Hippocampal formation (tissue), 2 donors: ENCODE measurements at places on chromosomes 11 and 22.

GRCh38 chr11:132057266-132057665 lies 686.9 kb downstream of the NTM start:
- no peak for DNase-seq

GRCh38 chr11:76658231-76658630 lies 12.3 kb downstream of the LRRC32 start:
- DNase-seq, result no peak

DNA sequence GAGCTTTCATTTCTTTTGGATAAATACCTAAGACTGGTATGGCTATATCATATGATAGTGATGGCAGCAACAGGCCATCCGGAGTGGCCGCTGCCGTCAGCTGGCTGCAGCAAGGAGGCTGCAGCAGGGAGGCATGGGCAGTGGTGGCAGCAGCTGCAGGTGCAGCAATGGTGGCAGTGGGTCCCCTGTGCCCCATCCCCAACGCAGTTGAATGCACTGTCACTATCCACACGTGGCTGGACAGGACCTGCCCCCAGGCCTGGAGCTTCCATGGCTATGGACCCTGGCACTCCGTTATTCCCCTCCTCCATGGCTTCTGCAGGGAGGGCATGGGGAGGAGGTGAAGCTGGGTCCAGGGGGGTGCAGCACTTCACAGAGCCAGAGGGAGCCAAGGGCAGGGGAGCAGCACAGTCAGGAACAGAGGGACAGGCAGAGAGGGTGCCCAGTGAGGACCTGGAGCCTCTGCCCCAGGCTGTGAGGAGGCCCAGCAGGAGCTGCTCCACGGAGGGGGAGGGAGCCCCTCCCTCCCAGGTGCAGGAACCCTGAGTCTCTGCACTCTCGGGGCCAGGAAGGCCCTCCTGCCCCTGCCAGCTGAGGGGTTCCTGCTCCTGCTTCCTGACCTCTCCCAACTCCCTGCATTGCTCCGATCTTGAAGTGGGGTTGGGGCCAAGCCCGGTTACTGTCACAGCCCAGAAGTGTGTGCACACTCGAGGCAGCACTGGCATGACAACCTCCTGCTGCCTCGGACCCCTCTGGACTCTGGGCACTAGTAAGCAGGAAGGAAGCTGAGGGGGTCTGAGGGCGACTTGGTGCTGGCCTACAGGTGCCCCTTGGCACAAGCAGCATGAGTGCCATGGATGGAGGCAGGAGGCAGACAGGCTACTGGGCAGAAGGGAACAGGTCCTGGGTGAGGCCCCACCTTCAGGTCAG lies 466.3 kb downstream of the GUCY1A2 start:
- no peak for DNase-seq

DNA sequence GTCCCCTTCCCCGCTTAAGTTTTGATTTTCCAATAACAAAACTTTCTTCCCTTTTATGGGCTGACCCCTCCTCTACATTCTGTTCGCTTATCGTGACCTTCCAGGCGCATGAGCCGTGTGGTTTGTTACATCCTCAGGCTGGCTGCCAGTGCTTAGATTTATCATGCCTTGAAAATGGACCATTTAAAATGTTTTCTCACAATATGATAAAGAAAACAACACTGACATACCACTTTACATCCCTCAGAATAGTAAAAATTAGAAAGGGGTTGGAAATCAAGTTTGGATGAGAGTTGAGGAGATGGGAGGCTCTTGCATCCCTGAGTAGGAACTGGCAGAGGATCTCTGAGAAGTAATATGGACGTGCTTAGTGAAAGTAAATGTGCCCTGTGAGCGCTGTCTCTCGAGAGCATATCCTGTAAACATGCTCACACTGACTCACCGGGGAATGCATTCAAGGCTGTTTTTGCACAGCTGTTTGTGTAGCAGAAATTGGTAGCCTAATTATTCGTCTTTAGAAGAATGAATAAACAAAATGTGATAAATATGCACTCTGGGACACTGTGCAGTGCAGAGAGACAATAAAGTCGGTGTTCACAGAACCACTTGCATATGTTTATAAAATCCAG lies 17.1 kb upstream of the TOLLIP start:
- no peak for DNase-seq

- DNase-seq, result no peak
These were observed 20.0 kb downstream of the APLP2 start for GRCh38 chr11:130089674-130090073.

DNA sequence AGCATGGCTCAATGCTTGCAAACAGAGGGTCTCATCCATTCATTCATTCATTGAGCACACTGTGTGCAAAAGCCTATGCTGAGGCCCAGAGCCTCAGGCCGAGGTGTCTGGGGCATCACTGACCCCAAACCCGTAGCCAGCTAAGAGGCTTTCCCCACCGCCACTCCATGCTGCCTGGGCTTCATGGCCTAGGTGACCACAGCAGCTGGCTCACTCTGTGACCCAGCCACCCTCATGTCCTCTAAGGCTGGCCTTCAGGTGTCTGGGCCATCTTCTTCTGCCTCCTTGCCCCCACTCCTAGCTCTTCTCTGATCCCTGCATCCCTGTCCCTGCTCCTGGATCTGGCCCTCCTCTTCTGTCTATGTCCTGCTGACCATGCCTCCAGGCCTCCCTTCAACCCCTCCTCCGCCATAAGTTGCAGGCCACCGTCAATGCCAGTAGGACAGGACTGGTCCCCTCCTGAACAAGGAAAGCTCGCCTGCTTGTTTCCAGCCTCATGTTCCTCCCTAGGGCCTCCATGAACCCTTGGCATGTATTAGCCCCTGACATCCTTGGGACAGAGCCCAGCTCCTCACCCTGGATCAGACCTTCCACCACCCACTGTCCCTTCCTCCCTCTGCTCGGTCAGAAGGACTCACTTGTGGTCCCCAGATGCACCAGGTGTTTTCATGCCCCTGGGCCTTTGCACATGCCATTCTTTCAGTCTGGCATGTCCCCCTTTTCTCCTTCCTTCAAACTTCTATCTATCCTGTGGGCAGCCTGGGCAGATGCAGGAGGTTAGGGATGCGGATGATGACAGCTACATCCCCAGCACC lies 92.8 kb downstream of the MYEOV start:
- DNase-seq, result no peak

DNA sequence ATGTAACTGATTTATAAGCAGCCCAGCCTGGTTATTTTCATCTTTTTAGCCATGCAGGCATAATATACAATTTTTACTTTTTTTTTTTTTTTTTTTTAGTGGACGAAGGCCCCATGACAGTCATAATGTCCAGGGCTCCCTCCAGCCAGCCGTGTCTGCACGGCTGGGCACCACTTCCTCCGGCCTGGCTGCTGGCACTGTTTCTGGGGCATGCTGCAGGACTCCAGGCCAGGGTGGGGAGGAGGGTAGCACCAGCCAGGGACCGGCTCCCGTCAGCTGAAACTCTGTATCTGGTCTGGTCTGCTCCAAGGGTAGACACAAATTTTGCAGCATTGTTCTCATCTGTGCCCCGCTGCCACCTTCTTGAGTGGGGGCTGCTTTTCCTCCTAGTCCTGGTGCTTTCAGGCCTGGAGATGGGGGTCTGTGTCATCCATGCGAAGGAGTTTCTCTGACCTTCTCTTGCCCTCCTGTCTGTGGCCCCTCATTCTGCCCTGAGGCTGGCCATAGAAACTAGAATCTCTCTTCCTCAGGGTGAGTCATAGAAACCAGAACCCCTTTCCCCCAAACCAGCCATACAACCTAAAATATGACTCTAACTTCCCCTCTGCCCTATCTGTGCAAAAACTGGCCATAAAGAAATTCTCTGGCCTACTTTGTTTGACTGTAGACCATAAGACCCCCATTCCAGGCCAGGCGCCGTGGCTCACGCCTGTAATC lies 9.2 kb upstream of the RRP7A start:
- no peak for DNase-seq

- DNase-seq, result no peak
These were observed 7.4 kb downstream of the EHD1 start for GRCh38 chr11:64870893-64871466.

DNA sequence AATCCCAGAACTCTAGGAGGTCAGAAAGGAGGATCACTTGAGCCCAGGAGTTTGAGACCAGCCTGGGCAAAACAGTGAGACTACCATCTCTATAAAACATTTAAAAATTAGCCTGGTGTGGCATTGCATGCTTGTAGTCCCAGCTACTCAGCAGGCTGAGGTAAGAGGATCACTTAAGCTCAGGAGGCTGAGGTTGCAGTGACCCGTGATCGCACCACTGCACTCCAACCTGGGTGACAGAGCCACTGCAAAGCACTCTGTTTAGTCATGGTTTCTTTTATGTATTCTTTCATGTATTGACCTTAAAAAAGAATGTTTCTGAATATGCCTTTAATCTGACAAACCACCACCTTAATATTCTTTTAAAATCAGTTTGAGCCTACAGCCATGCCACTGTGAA lies 52.2 kb downstream of the BIRC2 start:
- DNase-seq, result no peak

DNA sequence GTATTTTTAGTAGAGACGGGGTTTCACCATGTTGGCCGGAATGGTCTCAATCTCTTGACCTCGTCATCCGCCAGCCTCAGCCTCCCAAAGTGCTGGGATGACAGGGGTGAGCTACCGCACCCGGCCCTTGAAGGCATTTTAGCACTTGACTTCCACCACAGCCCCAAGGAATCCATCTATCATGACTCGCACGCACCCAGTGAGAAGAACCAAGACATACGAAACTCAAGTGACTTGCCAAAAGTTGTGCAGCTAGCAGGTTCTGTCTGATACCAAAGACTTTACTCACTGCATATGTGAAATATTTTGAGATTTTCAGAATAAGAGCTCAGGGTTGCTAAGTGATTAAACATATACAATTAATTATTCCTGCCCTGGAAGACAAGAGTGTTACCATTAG lies 21.0 kb downstream of the FLI1 start:
- DNase-seq, result no peak

GRCh38 chr11:108670451-108670850 lies 5.6 kb downstream of the DDX10 start:
- no peak for DNase-seq

GRCh38 chr11:3000032-3000961 lies 8.2 kb upstream of the NAP1L4 start:
- DNase-seq, result peak; percentile 95

GRCh38 chr11:57668434-57668782 lies 494 bp downstream of the ZDHHC5 start:
- DNase-seq, result no peak

DNA sequence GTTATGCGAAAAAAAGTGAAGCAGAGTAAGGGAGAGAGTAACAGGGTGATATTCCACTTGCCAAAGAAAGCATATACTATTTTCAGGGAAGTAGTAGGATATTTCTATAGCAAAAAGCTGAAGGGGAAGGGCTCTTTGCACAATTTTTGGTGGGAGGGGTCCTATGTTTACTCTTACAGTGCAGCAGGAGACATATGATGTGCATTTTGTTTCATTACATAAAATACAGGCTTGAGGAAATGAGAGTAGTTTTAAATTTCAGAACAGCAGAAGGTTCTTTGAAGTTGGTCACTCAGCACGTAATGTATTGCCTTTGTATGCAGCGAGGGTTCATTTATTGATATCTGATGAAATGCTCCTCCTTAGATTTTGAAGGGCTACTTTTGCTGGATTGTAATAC lies 3.1 kb upstream of the PIK3IP1 start:
- no peak for DNase-seq

DNA sequence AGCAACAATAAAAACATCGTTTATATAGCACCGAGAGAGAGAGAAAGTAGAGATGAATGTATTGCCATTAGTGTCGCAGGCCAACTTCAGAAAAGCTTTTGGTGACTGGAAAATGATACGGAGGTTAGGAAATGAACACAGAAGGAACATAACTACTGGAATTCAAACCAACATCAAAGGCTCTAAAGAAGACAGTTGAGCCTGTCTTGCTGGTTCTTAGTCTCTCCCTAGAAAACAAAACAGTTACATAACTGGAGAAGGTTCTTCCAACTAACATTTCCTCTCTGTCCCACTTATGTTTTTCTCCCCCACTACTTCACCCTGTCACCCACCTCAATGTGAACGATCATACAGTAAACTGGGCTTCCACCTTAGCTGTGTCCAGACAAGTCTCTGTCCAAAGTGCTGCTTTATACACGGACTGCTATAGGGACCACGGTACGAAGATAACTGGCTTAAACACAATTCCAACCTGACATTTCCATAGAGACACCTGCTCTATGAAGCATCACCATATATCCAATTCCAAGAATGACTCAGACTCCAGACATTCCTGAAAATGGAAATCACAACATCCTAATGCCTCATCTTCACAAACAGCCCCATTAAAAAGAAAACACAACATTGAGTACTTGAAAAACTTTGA lies 85.2 kb upstream of the ARHGAP32 start:
- DNase-seq, result no peak

DNA sequence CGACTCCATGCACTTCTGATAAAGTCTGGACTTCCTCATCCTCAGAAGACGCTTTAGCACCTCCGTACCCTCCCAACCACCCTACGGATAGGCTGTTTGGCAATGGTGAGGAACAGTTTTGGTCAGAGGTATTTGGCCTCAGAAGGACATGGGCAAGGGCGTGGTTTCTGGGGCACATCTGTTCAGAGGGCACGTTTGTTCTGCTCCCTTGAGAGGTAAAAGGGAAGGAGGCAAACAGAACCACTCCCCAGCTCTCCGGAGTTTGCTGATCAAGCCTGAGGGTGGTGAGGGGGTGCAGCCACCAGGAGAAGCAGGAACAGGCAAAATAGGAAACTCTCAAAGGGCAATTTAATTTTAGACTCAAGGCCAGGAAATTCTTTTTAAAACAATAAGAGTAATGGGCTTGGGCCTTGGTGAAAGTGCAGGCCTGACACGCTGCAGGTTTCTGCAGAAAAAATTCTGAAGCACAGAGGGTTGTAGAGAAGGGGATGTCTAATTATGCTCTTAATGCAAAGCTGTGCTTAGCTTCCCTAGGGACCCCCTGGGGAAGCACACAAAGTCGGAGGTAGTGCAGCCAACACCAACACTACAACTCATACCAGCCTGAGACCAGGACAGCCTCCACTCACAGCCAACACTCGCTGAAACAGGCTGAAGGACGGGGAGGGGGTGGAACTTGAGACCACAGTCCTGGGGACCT lies 23.3 kb downstream of the ETS1 start:
- DNase-seq, result no peak

- no peak for DNase-seq
These were observed 42.5 kb upstream of the SUSD2 start for GRCh38 chr22:24138649-24139420.

GRCh38 chr11:95512177-95512576 lies 277.4 kb downstream of the FAM76B start:
- no peak for DNase-seq

GRCh38 chr22:47540011-47540410 lies 777.6 kb downstream of the TBC1D22A start:
- no peak for DNase-seq
